Activated T-helper 9 cell treated with anti-CD3 and anti-CD28 coated beads, Interleukin-2, amount 50 U/mL, for 16 hours (primary cell): ENCODE measurements at places on chromosomes 7 and 10.

- no peak for DNase-seq
Measured at GRCh38 chr7:108634036-108634435, 64.4 kb downstream of the DNAJB9 start.

DNA sequence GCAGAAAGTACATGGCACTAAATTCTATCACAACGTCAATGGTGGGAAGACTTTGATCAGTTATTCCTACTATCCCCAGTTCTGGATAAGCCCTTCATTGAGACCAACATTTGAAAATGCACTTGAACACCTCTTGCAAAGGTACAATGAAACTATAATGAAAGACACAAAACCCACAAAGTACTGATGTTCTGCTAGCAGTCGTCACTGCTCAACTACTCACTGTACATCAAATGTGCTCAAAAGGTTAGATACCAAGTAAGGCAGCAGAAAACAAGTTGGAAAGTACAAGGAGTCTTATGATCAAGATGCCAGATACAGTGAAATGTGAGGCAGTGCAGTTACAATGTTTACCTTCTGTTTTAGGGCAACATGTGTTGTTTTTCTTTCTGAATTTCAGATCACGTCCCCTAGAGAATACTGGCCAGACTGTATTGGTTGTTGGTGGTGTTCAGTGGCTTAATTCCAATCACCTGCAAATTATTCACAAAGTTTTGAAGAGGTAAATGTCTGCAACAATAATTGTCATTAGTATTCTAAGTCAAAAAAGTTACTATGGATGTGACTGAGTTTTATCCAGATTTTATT is 62.4 kb upstream of the WNT16 start:
- DNase-seq = no peak

- DNase-seq = no peak
Measured at GRCh38 chr10:27624941-27625340, 120.7 kb downstream of the MKX start.

DNA sequence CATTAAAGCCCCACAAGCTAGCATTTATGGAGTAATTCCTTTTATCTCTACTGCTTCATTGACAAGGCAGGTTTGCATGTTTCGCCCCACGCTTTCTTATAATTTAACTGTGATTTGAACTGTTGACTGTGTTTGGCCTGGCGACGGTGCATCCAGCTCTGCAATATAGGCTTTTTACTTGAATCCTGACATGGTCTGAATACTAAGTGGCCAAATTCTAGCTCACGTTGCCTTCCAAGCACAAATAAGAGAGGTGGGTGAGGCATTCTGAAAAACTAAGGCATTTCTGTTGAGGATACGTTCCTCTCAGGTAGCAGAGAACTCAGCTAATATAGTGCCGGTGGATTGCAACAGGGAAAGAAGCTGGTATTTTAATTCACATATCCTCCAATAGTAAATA is 61.8 kb downstream of the NRP1 start:
- no peak for DNase-seq

GRCh38 chr7:138387755-138388475 is 72.1 kb upstream of the TRIM24 start:
- DNase-seq = no peak

DNA sequence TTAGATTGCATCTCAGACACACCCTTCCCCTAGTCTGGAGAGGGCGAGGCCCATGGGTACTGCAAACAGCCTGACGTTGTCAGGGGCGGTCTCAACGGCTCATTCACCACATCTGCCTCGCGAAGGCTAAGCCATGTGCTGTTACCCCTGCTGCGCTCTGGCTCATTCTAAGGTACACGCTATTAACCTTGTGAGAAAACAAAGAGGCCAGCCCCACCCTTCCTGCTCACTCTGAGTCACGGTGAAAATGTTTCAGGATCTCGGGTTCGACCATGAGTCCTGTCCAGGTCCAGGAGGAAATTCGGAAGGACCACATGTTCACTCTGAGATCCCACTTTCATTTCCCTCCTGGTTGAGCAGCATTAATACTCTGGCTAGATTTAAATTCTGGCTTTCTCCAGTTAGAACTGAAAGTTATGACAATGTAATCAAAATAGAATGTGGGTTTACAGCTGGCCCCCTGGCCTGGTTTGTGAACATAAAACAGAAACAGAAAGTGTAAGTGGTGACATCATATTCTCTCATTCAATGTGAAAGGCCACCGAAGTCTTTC is 55.2 kb downstream of the EGFR start:
- peak; percentile 21 for DNase-seq

DNA sequence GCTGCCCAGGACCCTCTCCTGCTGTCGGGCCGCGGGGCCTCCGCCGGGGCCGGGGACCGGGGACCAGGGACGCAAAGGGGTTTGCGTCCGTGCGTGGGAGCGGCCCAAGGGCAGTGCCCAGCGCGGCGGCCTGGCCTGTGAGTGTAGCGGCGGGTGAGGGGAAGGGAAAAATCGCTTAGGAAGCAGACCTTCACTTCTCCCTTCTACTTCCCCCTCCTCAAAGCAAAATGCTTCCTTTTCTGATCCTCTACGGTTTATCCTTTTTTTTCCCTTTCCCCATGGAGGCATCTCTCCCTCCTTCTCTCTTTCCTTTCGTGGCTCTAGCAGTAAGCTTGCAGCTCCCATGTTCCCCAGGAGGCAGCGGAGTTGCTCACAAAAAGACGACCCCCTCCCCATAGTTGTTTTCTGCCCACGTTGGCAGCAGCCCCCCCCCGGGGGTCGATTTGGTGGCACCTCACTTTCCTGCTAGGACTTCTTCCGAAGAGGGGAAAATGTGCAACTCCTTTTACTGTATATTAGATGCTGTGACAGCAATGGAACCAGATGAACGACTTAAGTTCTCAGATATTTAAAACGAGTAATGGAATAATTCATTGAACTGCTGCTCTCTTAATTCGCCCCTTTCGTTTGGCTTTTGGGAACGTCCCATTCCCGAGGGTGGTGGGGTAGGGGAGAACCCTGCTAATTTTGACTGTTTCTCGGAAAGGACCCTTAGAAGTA is 724 bp downstream of the CAPZA2 start:
- DNase-seq = no peak

DNA sequence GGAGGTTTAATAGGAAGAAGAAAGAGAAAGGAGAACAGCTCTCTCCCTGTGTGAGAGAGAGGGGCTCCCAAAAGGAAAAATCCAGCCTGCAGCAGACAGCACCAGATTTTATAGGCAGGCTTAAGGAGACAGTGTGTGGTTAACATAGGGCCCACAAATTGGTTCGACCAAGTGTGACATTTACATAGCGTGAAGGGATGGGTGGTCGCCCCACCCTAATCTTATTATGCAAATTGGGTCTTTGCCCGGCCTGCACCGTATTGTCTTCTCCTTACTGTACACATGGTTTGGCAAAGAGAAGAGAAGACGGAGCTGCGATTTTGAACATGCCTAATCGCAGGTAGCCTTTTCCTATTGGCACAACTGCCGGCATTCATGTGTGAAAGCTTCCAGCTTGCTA is 756.3 kb downstream of the NXPH1 start:
- DNase-seq = no peak

DNA sequence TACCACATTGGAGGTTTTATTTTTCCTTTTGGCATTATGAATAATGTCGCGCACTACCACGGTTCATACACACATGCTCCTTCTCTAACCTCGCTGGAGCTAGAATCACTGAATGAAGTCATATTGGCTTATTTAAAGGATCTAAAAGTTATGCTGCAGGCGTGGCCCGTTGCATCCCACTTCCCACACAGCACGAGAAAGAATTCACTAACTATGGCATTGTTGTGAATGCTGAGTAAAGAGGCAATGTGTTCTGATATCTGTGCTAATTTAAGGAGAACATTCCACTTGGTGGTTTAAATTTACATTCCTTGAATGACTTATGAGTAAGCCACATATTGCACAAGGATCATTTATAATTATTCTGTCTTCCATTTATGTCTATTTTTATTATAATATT is 20.7 kb downstream of the TCERG1L start:
- DNase-seq = no peak

GRCh38 chr10:26621889-26622711 is 75.4 kb upstream of the PDSS1 start:
- DNase-seq = no peak

GRCh38 chr7:128836729-128837348 is 6.6 kb downstream of the FLNC start:
- DNase-seq = no peak

DNA sequence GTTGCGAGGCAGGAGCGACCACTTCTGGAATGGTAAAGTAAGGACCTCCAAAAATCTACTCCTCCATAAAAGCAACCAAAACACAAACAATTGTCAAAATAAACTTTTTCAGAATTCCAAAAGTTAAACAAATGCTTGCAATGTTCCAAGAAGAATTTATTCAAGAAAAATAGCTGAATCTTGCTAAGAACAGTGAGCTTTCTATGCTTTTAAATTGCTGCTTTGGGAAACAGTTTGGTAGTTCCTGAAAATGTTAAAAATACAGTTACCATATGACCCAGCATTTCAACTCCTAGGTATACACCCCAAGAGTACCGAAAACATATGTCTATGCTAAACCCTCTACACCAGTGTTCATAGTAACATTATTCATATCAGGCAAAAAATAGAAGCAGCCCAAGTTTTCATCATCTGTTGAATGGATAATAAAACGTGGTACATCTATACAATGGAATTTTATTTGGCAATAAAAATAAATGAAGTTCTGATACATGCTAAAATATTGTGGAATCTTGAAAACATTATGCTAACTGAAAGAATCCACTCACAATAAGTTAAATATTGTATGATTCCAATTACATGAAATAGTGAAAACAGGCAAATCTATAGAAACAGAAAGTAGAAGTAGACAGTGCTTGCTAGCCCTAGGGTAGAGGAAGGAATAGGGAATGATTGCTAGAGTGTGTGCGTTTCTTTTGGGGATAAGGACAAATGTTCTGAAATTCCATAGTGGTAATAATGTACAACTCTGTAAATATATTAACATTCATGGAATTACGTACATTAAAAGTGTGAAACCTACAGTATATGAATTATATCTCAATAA is 57.0 kb downstream of the LRRN3 start:
- no peak for DNase-seq

- no peak for DNase-seq
Measured at GRCh38 chr10:114427124-114427852, 23.0 kb upstream of the AFAP1L2 start.

DNA sequence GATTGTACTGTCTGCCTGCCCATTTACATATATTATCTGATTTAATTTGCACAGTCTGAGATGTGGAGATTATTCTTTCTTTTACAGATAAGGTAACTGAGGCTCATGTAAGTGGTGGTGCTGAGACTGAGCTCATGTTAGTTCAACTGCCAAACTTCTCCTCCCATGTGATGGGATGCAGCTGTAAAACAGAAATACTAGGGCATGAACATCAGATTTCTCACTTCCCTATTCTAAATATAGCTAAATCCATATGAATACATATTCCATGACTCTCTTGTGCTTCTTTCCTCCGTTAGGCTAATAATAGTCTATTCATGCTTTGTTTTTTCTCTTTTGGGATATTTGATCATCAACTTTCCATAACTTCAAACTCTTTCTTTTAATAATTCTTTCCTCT is 84.7 kb downstream of the PTPRZ1 start:
- DNase-seq = no peak

- DNase-seq = no peak
Measured at GRCh38 chr10:110708776-110709443, 64.8 kb downstream of the RBM20 start.

- DNase-seq = no peak
Measured at GRCh38 chr10:127556916-127557315, 7.8 kb downstream of the NPS start.

GRCh38 chr10:122474131-122474818 is 12.9 kb downstream of the HTRA1 start:
- no peak for DNase-seq

- DNase-seq = peak; percentile 53
Measured at GRCh38 chr10:43407148-43407575, 1.8 kb downstream of the HNRNPF start.

GRCh38 chr10:53846809-53847208 is 954.2 kb downstream of the PCDH15 start:
- DNase-seq = no peak

DNA sequence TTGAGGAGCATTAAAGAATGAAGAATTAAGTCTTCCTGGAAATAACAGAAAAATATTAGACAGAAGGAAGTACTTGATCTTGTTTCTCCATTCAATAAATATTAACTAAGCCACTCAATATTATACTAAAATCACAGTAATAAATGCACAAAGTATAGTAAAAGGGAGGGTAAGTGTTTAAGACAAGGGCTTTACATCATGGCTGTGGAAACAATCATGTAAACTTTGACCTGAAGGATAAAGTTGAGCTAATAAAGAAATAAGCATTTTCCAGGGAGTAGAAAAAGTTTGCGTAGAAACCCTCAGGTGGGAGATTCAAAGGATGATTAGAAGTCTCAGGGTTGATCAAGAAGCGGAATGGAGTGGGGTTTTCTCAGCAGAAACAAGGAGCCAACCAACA is 78.2 kb downstream of the SEMA3C start:
- DNase-seq = no peak

DNA sequence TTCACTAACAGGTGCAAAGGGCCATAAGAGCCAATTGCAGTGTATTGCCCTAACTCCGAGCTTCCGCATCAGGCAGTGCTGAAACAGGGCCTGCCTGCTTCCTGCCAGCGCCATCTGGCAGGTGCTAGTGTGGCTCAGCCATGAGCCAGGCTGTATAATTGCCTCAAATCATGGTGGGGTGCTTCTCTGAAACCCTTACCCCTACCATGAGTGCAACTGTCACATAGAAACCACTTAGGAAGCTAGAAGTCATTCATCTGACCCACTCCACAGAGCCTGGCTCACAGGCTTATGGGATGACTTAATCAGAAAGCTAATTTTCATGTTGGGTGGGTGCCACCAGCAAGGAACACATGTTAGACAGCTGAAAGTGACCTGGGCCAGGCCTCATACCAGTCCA is 133.3 kb upstream of the LAMB4 start:
- DNase-seq = no peak

DNA sequence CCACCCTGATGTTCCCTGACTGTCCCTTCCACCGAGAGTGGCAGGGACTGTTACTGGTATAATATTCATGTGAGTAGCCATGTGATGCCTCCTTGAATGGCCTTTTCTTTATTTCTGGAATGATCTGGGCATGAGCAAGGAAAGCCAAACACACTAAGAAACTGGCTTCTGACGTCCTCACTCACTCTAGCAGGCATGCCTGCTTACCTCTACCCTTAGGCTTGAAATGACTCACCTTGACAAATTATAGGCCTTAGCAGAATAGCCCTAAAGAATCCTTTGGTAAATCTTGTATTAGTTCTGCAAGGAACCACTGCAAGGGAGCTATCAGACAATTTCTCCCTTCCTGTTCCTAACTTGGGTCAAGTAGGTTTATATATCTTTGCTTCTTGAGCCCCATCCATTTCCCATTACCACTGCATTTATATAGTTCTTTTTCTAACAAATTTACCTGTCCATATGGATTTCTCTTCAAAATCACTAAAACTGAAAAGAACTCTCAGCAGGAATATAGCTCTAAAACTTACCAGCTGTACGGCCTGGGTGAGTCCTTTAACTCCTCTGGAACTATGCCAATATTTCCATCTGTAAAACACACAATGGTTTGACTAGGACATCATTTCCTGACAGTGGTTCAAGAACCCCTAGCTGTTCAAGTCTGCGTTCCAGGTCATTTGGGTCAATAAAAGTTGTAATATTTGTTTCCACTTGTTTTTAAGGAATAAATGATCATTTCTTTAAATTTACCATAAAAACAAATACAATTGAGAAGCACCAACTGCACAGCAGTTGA is 13.0 kb upstream of the NDUFA5 start:
- no peak for DNase-seq
